Activated CD8-positive, alpha-beta memory T cell treated with anti-CD3 and anti-CD28 coated beads for 48 hours (primary cell): ENCODE measurements at places on chromosomes 2 and 18.

- DNase-seq, result no peak
Observed at GRCh38 chr2:155070489-155070888, 372.0 kb downstream of the KCNJ3 start.

DNA sequence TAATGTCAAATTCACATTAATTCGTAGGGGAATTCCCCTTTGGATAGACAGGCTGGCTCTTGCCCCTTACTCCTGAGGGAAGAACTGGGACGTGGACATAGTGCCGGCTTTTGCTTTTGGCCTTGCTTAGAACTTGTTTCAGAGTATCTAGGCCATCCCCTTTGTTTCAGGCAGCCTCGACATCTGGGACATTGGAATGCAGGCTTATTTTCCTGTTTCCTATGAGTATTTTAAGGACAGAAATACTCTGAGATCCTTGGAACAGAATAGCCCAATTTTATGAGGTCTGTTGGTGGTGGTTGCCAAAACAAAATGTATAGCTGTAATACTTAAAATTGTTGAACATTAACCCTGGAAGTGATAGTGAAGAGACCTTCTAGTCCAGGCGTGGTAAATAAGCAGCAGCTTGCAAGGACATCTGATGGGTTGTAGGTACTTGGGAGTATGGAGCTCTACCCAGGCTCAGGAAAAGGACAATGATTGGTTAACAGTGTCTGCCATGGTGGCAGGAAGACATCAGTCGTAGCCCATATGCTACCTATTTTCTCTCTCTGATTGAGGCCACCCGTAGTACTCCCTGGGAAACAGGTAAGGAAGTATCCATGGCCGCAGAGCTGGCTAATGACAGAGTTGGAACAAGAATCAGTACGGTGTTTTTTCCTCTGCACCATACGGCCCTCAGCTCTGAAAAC lies 112.4 kb downstream of the CDK15 start:
- DNase-seq, result no peak

DNA sequence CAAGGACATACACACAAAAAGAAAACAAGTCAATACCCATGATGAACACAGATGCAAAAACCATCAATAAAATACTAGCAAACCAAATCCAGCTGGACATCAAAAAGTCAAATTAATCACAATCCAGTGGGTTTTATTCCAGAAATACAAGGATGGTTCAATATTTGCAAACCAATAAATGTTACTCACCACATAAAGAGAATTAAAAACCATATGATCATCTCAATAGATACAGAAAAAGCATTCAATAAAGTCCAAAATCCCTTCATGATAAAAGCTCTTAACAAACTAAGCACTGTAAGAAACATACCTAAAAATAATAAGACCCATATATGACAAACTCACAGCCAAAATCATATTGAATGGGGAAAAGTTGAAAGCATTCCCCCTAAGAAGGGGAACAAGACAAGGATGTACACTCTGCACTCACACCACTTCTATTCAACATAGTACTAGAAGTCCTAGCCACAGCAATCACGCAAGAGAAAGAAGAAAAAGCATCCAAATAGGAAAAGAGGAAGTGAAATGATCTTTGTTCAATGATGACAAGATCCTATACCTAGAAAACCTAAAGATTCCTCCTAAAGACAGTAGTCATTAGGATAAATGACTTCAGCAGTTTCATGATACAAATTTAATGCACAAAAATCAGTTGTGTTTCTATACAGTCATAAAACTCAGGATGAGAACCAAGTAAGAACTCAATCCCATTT lies 62.6 kb downstream of the TRAPPC8 start:
- DNase-seq, result no peak

DNA sequence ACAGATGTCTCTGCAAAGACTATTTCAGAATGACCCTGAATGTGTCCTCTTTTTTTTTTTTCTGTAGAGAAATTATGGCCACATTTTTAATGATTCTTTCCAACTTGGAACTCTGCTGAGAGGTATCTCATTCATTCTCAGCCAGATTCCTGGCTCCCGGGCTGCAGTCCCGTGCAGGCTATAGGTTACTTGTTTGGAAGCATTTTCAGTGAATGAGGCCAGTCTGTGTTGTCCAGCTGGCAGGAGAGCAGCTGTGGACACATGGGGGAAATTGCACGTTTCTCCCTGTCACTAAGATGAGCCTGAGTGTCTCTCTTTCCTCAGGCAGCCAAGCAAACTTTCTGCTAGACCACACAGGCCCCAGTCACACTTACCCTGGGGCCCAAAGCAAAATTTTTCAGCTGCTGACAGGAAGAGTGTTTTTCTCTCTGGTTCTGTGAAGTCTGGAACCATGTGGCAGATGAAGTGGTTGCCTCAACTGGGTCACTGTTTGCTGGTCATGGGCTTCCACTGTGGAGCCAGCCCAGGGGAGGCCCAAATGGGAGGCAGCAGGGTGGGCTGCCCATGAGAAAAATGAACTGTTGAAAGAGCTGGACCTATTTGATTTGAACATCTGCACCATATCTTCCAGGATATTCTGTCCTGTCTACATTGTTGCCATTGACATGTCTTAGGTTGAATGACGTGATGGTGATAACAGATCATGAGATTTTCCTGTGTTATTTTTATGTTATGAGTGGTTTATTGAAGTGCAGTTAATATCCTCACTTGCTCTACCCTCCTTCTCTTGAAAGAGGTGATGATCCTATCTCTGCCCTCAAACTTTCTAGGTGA lies 431.2 kb downstream of the LPIN1 start:
- DNase-seq, result no peak

DNA sequence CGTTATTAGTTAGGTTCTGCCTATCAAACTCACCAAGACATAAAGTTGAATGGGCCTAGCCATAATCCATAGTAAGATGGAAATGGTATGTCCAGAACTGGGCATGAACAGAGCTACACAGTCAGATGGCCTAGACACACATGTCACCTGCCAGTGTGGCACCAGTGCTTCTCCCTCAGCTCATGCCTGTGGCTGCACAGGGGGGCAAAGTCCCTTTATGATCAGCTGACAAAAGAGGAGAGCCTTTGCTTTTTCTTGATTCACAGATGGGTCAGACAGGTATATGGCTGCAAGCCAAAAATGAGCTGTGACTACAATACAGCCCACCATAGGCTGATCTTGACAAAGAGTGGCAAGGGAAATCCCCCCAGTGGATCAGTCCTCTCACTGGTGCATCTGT lies 28.3 kb upstream of the STARD7 start:
- DNase-seq, result no peak

DNA sequence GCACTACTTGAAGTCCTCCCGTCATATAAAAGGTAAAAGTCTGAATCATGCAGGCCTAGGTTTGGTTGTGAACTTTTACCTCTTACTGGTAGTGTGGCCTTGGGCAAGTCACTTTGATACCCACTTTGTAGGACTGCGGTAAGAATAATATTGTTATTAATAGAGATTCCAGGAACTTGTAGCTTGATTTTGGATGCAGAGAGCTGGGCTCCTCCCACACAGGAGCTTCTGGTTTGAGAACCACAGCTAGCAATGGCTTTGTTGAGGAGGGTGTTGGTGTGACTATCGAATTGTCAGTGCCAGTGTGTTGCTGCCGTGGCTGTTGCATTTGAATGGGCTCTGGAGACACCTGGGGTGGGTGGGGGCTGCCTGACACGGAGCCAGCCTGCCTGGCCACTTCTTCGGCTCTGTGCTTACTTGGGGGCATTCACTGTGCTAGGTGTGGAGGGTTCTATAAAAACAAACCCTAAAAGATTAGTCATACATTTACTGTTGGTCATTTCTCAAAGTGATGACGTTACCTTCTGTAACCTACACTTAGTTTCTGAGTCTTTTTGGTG lies 38.5 kb downstream of the ASAP2 start:
- no peak for DNase-seq

- DNase-seq, result no peak
Observed at GRCh38 chr2:155840661-155841060, 491.9 kb downstream of the NR4A2 start.

GRCh38 chr2:123771928-123772632 lies 253.0 kb upstream of the CNTNAP5 start:
- no peak for DNase-seq

DNA sequence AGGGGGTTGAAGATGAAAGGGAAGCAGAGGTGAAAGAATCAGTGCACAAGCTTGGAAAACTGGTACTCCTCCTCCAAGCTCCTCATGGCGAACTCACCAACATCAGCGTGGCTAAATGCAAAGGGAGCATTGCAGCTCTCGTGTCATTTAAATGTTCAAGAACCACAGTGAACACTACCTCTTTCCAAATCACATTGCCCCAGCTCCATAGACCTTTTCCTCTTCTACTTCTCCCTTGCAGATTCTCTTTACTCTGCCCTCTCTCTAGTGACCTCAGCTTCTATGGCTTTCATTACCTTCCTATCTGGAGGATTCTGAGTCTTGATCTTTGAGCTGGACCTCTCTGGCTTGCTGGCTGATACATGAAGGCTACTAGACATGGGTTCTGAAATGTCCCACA lies 14.3 kb downstream of the EPB41L3 start:
- DNase-seq, result no peak

GRCh38 chr2:10380048-10380926 lies 67.8 kb downstream of the ODC1 start:
- DNase-seq, result no peak

GRCh38 chr2:130385709-130386108 lies 29.9 kb downstream of the PTPN18 start:
- DNase-seq, result no peak

DNA sequence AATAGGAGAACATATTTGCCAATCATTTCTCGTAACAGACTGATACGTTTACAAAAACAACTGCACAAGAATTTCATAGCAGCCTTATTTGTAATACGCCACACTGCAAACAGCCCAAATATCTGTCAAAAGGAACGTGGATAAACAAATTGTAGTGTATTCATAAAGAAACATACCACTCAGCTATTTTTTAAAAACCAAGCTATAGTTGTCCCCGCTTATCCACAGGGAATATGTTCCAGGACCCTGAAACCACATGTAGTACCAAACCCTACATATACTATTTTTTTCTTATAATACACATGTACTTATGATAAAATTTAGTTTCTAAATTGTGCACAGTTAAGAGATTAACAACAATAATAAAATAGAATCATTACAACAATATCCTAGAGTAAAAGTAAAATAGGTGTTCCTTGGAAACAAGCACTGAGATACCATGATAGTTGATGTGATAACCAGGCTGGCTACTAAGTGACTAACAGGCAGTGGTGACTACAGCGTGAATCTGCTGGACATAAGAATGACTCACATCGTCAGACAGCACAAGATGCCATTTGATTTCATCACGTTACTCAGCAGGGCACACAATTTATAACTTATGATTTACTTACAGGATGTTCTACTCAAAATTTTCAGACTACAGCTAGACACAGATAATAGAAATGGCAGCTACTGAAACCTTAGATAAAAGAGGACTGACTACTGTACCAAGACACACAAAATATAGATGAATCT lies 367.4 kb downstream of the NCKAP5 start:
- no peak for DNase-seq

GRCh38 chr2:241957276-241957675 lies 87.7 kb downstream of the RTP5 start:
- DNase-seq, result no peak

GRCh38 chr2:234335661-234336228 lies 161.1 kb downstream of the ARL4C start:
- DNase-seq, result no peak

DNA sequence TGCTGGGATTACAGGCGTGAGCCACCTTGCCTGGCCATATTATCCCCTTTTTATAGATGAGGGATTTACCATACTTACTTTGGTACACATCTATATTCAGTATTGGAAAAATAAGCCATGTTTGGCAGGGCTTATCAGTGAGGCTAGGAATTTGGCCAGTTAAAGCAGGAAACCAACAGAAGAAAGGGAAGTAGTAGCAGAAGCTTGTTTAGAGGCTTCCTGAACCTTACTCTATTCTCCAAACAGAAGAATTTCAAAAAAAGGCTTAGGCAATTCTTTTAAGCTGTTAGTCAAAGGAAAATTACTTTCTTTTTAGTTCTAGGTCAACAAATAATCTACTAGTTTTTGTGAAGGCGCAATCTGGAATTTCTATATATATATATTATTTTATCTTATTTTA lies 3.2 kb upstream of the GLS start:
- no peak for DNase-seq

GRCh38 chr2:20603791-20604190 lies 47.1 kb downstream of the HS1BP3 start:
- no peak for DNase-seq

- no peak for DNase-seq
Observed at GRCh38 chr2:189543367-189543766, 37.2 kb downstream of the SLC40A1 start.

GRCh38 chr2:102834523-102835273 lies 72.9 kb downstream of the TMEM182 start:
- DNase-seq, result no peak

DNA sequence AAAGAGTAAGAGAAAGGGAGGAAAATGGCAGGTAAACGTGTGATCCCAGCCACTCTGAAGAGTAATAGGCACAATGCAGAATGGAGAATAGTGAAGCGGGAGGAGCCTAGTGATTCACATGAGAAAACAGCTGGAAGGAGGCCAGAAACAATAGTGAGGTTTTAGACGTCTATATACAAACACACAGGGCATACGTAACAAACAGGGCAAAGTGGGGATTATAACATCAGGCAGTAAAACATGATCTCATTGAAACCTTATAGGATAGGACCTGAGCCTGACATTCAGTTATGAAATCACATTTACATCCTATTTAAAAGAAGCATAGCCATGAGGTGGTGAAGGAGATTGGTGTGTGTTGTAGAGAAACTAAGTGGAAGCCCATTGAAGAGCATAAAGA lies 33.0 kb upstream of the GATA6 start:
- DNase-seq, result no peak

DNA sequence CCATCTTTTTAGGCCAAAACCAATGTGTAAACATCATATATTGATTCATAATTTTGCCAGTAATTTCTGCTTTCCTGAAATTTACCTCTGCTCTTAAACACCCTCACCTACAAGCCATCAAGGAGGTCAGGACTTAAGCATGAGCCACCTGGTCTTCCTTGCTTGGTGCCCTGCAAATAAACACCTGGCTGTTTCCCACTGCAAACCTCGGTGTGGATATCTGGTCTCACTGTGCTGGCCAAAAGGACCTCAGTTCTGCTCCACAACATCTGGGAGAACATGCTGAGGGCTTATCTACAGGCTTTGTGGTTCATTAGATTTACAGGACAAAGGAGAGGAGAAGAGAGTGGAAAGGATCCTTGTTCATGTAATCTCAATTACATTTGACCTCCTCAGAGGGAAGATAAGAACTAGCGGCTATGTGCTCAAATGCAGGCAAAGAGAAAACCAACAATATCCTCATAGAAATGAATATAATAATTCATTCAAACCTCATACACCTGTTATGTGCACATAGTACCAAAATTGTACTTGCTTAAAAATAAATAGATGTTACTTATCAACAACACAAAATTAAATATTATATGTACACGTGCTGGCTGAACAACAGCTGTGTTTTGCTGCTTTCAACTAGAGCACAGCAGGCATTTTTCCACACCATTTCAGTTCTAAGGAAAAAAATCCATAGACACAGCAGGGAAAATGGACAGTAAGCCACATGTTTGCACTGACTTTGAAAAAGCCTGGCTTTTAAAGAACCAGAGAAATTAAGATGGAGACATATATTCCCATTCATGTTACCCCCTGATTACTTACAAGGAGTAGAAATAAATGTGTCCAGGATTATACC lies 465.1 kb downstream of the LPIN1 start:
- DNase-seq, result no peak

GRCh38 chr2:43559391-43560230 lies 36.2 kb downstream of the THADA start:
- no peak for DNase-seq

- DNase-seq, result no peak
Observed at GRCh38 chr18:71116535-71116934, 827.7 kb downstream of the SOCS6 start.
